ENCODE measurements at places on chromosomes 11 and 22.
A peak's percentile ranks its signal among the peaks of the same experiment; 100 is the strongest.

- peak; percentile 46 for DNase-seq
Observed at GRCh38 chr11:74255741-74256375, 55.6 kb downstream of the P4HA3 start.

DNA sequence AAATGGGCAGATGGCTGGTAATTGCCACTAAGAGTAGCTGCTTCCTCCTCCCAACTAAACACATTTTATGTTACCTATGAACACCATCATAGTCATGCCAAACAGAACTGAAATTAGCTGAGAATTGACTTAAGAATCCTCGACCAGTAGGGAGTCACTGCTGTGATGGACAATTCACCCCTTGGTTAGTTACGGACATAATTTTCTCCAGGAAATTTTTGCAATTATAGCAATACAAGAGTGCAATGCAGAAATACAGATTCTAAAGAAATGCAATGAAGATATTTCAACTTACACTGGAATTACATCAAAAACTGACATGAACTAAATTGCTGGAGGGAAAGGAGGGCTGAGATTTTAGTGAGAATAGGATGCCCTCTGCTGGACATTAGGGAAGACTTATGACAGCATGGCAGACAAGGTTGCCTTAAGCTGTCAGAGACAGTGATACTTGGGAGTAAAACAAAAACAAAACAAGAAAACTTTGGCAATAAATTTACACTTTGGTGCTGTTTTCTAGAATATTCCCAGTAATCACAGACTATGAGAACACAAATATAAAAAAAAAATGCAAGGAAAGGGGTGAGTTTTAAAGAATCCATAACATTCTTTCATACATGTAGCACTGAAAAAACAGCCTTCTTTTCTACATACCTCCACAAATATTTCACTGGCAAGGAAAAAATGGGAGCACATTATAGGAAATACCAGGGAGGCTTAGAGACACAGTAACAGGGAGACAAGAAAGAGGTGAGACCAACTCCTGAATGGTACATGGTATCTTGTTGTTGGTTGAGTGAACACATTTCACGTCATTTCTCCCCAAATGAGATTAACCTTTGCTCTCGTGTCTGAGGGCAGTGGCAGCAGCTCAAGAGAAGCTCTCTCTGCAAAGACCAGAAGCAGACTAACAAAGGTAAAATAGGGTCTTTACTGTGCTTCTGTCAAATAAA lies 11.2 kb upstream of the PPP2R1B start:
- peak; percentile 34 for DNase-seq

DNA sequence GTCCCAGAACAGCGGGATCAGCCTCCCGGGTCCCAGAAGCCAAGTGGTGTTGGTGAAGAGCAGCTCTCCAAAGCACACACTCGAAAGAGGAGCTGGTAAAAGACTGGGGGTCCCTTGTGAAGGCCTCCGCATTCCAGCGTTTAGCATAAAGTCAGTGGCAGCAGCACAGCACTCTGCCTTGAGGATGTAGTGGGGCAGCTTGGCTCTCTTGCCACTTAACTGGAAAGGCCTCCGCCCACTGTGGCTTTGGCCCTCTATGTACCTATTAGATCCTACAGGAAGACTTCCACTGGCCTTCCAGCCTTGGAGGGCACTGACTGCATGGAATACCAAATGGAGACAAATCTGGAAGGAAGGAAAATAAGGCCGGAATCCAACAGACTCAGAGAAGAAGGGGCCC lies 1455.3 kb downstream of the BRD1 start:
- DNase-seq = no peak

GRCh38 chr11:38819981-38820380 lies 2221.9 kb upstream of the RAG2 start:
- DNase-seq = no peak

Data from right hindlimb (tissue), 1 donor.